Epithelial cell of proximal tubule (primary cell): ENCODE measurements at places on chromosomes 3 and 15.
A peak's percentile ranks its signal among the peaks of the same experiment; 100 is the strongest.

GRCh38 chr15:71511796-71512681 lies 298.3 kb upstream of the NR2E3 start:
- no peak for DNase-seq

GRCh38 chr15:89490081-89490813 lies 6.1 kb downstream of the RHCG start:
- DNase-seq, result no peak

GRCh38 chr3:128080323-128081080 lies 28.3 kb downstream of the SEC61A1 start:
- peak; percentile 80 for DNase-seq

DNA sequence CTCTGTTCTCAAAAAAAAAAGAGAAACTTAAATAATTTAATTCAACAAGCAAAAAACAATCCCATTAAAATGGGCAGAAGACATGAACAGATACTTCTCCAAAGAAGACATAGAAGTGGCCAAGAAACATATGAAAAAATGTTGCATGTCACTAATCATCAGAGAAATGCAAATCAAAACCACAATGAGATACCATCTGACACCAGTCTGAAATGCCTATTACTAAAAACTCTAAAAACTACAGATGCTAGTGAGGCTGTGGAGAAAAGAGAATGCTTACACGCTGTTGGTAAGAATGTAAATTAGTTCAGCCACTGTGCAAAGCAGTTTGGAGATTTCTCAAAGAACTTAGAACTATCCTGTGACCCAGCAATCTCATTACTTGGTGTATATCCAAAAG lies 382.9 kb downstream of the OTOL1 start:
- no peak for DNase-seq

DNA sequence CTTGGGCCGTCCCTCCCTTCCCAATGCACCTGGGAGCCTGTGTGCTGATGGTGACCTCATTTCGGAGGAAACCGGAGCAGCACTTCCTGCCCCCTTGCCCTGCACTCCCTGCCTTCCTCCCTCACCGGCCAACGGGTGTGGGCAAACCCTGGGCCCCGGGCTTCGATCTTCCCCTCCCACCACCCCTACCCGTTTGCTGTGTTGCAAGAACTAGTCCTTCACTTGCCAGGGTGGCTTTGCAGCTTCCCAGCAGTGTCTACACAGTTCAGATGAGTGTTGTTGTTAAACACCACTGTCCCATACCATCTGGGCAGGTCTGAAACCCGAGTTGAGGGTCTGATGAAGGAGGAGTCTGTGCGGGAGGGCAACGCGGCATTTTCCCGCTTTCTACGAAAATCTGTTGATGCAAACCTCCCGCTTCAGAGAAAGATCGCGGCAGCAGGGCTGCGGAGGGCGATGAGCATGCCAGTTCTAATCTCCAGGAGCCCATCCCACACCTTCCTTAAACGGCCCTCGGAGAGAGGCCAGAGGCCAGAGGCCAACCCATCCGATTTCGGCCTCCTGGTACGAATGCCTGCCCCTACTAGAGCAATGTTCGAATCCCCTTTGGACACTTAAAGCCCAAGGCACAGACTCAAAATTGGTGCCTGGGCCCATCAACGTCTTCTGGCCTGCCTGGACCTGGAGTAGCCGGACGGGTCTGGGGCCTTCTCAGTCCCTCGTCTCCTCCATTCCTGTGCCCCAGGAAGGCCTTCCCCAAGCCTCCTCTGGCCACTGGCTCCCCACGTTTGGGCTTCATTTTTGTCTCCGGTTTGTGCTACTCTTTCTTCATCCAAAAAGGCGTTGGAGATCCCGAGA lies 35.7 kb upstream of the POLG start:
- DNase-seq, result no peak
